ENCODE measurements at places on chromosomes 13 and 19.

DNA sequence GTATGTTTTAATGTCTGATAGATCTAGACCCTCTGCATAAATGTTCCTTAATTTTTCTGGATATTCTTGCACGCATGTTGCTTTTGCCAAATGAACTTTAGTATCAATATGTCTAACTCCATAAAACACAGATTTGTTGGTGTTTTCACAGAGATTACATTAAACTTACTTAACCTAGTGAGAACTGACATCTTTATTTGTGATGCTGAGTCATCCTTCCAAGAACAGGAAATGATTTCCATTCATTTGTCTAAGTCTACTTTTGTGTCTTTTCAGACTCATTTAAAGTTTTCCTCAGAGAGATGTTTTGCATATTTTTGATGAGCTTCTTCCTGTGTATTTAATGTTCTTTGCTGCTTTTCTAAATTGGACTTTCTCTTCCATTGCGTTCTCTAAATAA is 184.0 kb downstream of the SLC7A1 start:
- no peak for DNase-seq

- DNase-seq, result no peak
Measured at GRCh38 chr13:33213024-33213768, 72.4 kb downstream of the STARD13 start.

DNA sequence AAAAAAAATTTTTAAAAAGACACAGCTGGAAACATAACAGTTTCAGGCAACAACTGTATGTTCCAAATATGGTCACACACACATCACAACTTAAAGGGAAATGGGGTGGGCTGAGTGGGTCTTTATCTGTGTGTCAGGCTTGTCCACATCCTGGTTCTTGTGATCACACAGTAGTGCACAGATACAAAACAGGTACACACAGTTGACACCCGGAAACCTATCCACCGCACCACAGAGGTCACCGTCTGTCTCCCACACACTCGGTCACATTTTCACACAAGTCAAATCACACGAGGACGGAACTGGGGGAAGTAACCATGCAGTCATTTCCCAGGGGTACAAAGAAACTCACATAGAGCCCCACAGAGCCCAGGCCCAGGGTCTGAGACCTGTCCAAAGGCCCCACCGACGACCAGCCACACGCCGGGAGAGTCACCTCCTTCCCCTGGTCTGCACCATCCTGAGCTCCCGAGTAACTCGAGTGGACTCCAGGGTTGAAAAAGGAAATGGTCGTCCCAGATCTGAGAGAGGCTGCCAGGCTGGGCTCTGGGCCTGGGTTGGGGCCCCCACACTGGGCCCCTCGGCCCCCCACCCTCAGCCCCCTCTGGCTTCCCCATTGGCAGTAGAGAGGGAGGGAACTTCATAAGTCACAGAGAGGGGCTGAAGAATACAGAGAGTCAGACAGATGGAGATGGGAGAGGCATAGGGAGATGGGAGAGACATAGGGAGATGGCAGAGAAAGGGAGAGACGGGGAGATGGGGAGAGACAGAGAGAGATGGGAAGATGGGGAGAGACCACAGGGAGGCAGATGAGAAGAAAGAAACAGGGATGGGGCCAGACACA is 1.3 kb upstream of the PPAN start:
- DNase-seq, result peak; percentile 44

- DNase-seq, result no peak
Measured at GRCh38 chr13:110001670-110002275, 215.4 kb upstream of the IRS2 start.

GRCh38 chr19:8396563-8397203 is 6.5 kb downstream of the RAB11B start:
- peak; percentile 74 for DNase-seq

DNA sequence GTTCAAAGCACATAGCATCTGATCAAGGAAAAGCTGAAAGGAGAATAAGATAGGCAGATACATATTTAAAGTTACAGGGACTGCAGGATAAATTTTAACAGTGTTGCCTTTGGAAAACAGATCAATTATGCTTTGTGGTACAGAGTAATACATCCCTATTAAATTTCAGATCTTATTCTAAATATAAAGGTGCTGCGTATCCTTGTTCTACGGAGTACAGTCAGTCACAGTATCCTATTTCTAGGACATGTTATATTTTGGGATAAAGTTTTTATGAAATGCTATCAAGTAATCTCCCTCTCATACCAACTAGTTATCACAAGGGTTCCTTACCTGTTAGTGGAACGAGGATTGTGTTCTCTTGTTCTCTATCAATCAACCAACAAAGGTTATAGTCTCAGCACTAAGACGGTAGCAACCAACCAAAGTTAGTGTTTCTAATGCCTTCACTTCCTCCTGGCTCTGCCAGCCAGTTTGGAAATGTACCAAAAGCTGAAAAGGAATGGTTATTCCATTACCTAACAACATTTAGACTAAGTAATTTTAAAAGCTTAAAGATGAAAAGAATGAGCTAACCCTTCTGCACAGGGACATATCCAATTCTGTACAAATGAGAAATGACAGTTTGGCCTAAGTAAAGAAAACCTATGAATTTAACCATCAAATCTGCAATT is 35.2 kb downstream of the TSC22D1 start:
- DNase-seq, result no peak

- DNase-seq, result no peak
Measured at GRCh38 chr19:1292419-1293151, 6.9 kb downstream of the EFNA2 start.

GRCh38 chr19:42207767-42208271 is 9.7 kb downstream of the DEDD2 start:
- DNase-seq, result no peak

GRCh38 chr13:20340759-20341171 is 108.6 kb upstream of the GJB6 start:
- DNase-seq, result no peak

Measured in stimulated activated CD4-positive, alpha-beta T cell treated with anti-CD3 and anti-CD28 coated beads, Interleukin-4, amount 100 ng/mL, for 1 hour (primary cell).